ENCODE measurements at places on chromosomes 2 and 18. TPM values are rescaled to one million over a fixed set of nuclear protein-coding genes. Genes with fewer than 3 reads are reported as not detected.

DNA sequence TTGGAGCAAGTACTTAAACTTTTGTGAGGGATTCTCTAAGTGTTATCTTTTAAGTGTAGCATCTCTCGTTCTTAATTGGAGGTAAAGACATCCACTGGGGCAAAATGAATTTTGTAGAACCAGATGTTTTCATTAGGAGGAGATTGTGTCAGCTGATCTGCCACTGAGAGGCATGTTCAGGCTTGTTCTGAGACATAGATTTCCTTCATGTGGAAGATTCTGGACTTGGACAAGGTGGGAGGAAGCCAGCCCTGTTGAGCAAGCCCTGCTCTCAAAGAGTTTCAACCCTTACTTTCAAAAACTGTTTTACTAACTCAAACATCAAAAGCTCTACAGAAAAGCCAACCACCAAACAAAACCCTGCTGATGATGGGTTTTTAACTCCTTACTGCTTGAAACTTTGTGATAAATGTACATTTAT is 6.5 kb downstream of the MAP4K4 start:
- DNase-seq = no peak

DNA sequence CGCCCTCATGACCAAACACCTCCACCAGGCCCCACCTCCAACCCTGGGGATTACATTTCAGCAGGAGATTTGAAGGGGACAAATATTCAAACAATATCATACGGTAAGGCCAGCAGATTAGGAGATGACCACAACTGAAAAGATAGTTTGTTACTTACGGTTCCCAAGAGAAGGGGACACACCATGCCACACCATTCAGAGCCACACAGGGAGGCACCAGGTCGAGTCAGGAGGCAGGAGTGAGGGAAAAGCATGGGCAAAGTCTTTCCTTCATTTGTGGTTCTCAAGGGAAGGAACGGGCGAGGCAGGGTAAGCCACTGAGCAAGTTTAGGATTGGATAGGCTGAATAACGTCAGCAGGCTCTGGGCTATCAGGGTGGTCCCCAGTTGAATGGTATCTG is 57.4 kb downstream of the FECH start:
- DNase-seq = no peak

DNA sequence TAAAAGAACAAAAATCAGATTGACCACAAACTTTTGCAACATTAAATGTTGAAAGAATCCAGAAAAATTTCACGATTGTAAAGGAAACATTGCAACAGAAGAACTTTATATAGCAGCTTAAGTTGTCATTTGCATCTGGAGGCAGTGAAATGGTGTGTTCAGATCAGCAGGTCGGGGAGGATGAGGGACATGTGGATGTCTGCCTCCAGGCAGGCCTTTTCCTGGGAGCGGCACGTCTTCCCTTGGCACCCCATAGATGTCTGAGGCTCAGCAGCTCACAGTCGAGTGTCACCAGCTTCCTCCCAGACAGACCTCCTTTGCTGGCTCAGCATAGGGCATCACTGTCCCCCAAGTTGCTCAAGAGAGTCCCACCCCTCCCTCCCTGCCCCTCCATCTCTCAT is 44.3 kb upstream of the ASB1 start:
- no peak for DNase-seq

GRCh38 chr2:116141891-116142474 is 1672.5 kb upstream of the DDX18 start:
- no peak for DNase-seq

DNA sequence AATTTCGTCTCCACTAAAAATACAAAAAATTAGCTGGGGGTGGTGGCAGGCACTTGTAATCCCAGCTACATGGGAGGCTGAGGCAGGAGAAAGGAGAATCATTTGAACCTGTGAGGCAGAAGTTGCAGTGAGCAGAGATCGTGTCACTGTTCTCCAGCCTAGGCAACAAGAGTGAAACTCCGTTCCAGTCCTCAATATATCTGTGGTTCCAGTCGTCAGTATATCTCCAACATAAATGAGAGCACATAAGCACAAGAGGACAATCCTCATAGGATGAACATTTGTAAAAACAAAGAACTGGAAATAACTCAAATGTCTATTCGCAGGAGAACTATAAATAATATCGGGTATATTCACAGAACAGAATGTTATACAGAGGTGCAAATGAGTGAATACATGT is 13.1 kb upstream of the PLEK start:
- no peak for DNase-seq

GRCh38 chr2:72137498-72138010 is 10.1 kb downstream of the CYP26B1 start:
- DNase-seq = peak; percentile 70

- DNase-seq = no peak
Measured at GRCh38 chr2:8102470-8102869, 579.4 kb upstream of the ID2 start.

DNA sequence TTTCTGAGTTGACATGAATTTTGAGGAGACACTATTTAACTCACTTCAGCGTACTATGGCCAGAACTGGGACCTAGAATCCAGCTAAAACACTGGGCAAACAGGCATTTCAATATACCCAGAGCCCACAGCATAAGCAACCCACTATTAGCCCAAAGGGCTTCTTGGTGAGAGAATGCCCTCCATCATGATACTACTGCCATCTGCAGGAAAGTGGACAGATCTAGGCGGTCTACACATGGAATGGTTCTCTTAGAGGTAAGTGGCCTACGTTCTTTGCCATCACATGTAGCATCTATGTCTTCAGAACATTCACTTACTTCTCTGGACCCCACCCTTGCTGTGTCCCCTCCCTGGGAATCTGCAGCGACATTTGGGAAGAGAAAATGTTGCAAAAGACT is 181.3 kb upstream of the LINC00305 start:
- DNase-seq = no peak

DNA sequence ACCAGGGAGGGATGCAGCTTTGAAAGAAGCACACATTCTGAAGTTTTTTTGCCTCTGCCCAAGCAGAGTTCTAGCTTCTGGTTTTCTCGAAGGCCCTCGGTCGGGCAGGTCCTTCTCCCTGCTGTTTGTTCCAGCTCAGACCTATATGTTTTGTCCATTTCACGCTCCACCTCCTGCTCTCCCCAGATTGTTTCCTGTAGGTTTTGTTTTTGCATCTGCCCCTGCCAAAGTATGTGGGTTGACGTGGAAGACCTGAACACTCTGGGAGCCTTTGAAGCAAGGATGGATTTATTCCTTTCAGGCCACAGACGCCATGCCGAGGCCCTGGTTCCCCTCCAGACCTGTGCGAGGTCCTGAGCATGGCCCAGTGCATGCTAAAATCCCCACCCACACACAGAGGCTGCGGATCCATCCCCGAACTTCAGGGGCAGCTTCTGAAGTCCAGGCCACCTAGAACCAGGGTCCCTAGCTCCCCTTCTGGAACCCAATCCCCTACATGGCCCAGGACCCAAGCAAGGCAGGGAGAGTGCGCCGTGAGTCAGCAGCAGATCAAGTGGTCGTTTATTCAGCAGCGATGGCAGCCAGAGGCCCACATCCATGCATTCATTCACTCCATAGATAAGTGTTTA is 205.4 kb downstream of the KLHL29 start:
- DNase-seq = no peak

DNA sequence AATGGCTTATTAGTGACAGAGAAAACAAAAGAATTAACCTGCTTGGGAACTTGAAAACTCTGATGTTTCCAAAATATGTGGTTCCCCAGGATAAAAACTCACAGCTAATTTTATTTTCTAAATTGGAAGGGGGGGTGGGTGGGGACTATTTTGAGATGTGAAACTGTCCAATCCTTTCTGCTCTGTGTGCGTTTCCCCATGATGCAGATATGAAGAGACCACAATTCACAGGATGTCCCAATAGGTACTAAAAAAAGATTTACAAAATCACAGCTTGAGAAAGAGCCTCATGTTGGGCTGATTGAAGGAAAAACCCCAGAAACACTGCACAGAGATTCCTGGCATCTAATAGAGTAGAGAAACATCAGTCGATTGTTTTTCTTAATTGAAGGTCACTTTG is 273.2 kb downstream of the ARHGAP15 start:
- DNase-seq = no peak

Gene LNPK
- total RNA-seq = 38.2 TPM

Gene TXNDC2
- total RNA-seq = not detected
